CD4-positive, alpha-beta T cell treated with Interleukin-1 beta for 1 hour (primary cell): ENCODE measurements at places on chromosomes 5 and 9.

GRCh38 chr5:143271431-143271830 lies 132.1 kb downstream of the NR3C1 start:
- DNase-seq, result no peak

DNA sequence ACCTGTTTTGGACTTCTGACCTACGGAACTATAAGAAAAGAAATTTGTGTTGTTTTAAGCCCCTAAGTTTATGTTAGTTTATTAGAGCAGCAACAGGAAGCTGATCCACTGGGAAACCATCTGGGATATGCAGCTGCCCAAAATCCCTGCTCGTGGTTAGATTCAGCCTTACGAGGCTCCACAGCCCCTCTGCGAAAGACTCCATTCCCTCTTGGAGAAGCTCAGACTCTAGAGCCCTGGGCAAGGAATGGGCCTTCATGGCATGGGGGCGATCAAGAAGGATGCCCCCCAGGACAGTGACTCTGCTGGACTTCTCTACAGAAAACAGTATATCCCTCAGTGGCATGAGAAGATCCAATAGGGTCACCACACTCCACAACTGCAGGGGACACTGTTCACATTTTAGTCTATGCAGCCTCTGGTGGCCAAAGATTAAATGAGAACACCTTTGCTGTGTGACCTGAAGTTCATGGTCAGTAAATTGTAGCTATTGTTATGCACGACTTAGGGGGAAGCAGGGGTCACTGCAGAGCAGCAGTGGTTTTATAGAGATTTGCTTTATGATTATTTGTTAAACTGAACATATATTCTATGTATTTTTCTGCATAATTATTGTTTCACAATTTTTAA lies 21.1 kb downstream of the IRF1 start:
- no peak for DNase-seq

- DNase-seq, result no peak
These were observed 67.6 kb upstream of the SELENOP start for GRCh38 chr5:42879291-42879690.

DNA sequence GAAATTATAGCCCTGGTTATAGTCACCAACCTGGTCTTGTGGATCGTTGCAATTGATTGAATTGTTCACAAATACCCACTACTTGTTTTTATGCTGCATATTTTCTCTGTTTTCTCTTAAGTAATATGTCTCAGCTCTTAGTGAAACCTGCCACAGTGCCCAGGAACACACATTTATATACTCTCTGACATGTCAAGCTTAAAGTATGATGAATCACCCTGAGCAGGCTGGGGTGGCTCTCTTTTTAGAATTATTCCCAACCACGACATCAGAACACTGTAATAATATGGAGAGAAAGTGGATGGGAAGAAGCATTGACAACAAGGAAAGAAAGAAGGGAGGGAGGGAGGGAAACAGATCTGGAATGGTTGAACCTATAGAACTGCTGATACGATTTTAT lies 72.8 kb upstream of the ZNF608 start:
- DNase-seq, result no peak

GRCh38 chr5:151067632-151068432 lies 13.0 kb downstream of the TNIP1 start:
- no peak for DNase-seq

GRCh38 chr5:181236471-181236870 lies 7.2 kb downstream of the RACK1 start:
- DNase-seq, result no peak

GRCh38 chr9:95584176-95584575 lies 67.4 kb upstream of the PTCH1 start:
- no peak for DNase-seq

GRCh38 chr5:36058776-36059175 lies 7.9 kb downstream of the UGT3A2 start:
- no peak for DNase-seq

DNA sequence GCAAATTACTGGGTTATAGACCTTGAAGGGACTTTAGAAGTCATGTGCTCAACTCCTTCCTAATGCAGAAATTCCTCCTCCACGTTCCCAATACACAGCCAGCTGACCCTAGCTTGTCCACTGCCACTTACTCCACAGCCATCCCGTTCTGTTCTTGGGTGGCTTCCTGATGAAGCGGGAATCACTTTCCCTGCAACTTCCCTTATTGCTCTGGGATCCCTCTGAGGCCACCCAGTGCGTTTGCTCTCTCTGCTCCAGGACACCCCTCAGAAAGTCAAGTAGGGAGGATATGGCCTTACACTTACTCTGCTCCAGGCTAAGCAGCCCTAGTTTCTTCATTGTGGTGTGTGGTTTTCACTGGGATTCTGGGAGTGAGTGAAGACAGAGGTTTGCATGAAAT lies 55.5 kb downstream of the GALNT12 start:
- no peak for DNase-seq

GRCh38 chr9:100126423-100126822 lies 27.4 kb downstream of the INVS start:
- no peak for DNase-seq

DNA sequence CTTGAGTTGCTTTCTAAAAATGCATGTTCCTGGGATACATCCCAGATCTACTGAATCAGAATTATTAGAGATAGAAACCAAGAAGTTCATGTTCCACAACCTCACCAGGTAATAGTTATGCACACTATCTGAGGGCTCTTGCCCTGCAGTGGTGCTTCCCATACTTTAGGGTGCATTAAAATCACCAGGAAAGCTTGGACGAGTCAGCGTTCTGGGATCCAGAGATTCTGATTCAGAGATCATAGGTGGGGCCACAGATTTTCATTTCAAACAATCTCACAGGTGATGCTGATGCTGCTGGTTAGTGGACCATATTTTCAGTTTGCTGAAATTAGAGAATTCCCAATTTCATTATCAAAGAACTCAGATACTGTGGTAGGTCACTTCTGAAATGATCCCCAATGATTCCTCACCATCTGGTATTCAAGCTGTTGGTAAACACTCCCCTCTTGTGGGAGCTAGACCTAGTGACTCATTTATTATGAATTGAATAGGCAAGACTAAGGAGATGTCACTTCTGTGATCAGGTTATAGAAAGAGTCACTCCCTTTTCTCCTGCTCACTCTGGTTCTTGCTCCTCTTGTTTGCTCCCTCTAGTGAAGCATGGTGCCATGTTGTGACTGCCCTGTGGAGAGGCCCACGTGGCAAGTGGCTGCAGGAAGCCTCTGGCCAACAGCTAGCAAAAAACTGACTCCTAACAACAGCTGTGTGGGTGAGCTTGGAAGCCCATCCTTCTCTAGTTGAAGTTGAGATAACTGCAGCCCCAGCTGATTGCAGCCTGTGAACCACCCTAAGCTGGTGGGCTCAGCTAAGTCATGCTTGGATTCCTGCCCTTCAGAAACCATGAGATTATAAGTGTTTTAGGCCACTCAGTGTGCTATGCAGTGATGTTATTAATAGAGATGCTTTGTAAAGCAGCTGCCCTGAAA lies 59.8 kb downstream of the SH3TC2 start:
- DNase-seq, result no peak

DNA sequence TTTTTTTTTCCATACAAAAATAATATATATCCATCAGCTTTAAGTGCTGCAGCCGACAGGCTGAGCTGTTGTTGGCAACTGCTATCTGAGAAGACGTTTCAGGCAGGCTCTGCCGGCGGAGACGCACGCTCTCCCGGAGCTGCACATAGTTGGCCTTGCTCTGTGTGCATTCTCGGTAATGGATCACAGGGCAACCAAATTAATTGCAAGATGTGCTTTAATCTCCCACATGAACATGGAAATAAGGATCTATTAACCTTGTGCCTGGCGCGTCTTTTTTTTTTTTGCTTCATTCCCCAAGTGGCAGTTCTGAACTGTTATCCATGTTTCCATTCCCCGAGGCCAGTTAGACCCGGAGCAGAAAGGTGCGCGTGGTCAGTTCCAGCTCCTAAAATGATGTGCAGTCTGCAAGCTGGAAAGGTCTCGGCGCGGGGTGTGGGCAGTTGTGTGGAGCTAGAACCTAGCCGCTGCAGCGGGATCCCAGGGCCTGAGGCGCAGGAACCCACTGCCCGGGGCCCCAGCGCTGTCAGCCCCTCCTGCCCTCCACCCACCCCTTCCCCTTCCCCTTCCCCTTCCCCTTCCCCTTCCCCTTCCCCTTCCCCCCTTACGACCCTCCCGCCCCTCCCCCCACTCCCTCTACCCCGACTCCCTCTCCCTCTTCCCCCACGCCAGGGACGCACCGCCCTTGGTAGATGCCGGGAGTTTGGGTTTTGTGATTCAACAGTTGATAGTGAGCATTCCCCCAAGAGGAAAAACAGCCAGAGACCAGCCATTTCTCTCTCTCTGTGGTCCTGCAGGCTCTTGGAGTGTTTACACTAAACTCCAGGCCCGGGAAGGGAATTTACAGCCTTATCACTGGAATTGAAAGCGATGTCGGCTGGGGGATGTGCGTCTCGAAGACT lies 137.8 kb downstream of the CEP120 start:
- DNase-seq, result no peak

GRCh38 chr5:132662925-132663770 lies 5.2 kb downstream of the IL13 start:
- peak; percentile 41 for DNase-seq

DNA sequence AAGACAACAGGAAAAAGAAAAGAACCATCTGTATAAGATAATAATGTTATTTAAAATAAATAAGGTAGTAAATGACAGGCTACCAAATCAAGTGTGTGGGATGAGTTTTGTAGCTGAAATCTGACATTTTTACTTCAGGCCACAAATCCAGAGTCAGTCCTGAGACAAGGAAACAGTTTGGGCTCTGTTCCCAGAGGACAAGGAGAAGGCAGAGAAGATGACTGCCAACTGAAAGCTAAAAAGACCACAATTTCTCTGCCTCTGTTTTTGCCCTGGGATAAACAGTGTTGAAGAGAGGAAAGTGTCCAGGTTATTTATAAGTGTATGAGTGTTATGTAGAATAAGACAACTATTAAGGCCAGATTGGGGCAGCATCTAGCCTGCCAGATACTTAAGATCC lies 180.5 kb downstream of the NFIB start:
- no peak for DNase-seq

DNA sequence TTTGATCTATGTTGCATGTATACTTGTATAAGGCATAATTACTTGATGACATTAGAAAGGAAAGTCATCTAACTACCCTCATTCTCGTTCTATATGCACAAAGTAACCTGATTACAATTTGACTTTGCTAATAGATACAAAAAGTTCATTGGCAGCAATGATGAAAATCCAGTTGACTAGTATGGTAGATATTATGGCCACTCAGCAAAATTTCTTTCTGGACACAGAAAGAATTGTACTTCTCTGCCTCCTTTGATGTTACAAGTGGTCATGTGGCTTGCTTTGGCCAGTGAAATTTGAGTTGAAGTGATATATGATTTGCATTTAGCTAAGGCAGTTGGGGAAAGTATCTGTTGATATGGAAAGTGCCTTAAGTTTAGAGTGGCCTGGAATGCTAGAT lies 723.7 kb upstream of the ARRDC3 start:
- DNase-seq, result no peak

- no peak for DNase-seq
These were observed 570.9 kb downstream of the TLE1 start for GRCh38 chr9:81118416-81118815.

DNA sequence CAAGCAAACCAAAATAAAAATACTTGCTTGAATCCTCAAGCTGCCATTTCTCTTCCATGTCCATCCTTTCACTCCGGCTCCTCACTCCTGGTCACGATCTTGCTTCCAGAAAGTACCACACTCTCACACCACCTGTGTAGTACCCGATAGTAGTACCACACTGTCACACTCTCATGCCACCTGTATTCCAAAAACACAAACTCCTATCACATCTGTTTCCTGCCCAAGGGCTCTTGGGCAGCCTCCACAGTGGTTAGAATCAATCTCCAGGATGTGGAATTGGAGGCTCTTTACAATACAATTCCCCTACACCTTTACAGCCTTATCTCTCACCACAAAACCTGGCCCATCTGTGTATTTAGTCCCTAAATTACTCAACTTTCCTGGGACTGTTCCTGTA lies 130.6 kb downstream of the GNAQ start:
- DNase-seq, result no peak
